ENCODE measurements at places on chromosomes 16 and 17. TPM values are rescaled to one million over a fixed set of nuclear protein-coding genes. Genes with fewer than 3 reads are reported as not detected.

The WNT3 gene
- 1.1 TPM for total RNA-seq

The SERPINF2 gene
- 48.9 TPM for total RNA-seq

The PRR35 gene
- total RNA-seq: not detected

The SMIM36 gene
- not detected for total RNA-seq

The RASL10B gene
- total RNA-seq: 2.8 TPM

The KCNAB3 gene
- 0.63 TPM for total RNA-seq

The RNFT1 gene
- 6.7 TPM for total RNA-seq

The HSD17B1 gene
- total RNA-seq: 4.4 TPM

The ITGAD gene
- total RNA-seq: not detected

The RPGRIP1L gene
- total RNA-seq: 4.9 TPM

The THRA gene
- total RNA-seq: 9.5 TPM

The LYZL6 gene
- not detected for total RNA-seq

The TMEM98 gene
- 194 TPM for total RNA-seq

The CCL13 gene
- not detected for total RNA-seq

The GLIS2 gene
- total RNA-seq: 73.4 TPM

The TRIM72 gene
- total RNA-seq: not detected

The LLGL2 gene
- 8.3 TPM for total RNA-seq

The MTHFSD gene
- total RNA-seq: 19.5 TPM

The TBC1D26 gene
- total RNA-seq: under 0.01 TPM

The STAT5B gene
- total RNA-seq: 22.3 TPM

The FA2H gene
- total RNA-seq: 1.1 TPM

The AIPL1 gene
- total RNA-seq: not detected

The HOXB1 gene
- total RNA-seq: not detected

The RNF43 gene
- 0.63 TPM for total RNA-seq

The NPB gene
- total RNA-seq: 5.2 TPM

The C1QTNF1 gene
- 8.0 TPM for total RNA-seq

The CLEC10A gene
- not detected for total RNA-seq

The KIF18B gene
- 35.8 TPM for total RNA-seq

The CDR2 gene
- 25.1 TPM for total RNA-seq

The CES1 gene
- total RNA-seq: 0.16 TPM

The SOCS7 gene
- total RNA-seq: 8.6 TPM

The XYLT1 gene
- 2.8 TPM for total RNA-seq

The PRKCB gene
- not detected for total RNA-seq

The MARVELD3 gene
- total RNA-seq: 0.63 TPM

The KCNG4 gene
- not detected for total RNA-seq

The TPSG1 gene
- not detected for total RNA-seq

The FOXF1 gene
- 0.13 TPM for total RNA-seq

The ALG1 gene
- total RNA-seq: 37.2 TPM

The ST6GALNAC2 gene
- 0.33 TPM for total RNA-seq

The GDE1 gene
- 63.4 TPM for total RNA-seq

The FZD2 gene
- total RNA-seq: 50.3 TPM

The SULT1A2 gene
- 0.25 TPM for total RNA-seq

All from mesangial cell (primary cell).